Stimulated activated naive CD4-positive, alpha-beta T cell treated with Interleukin-2 at 50 U/mL for 16 hours (primary cell): ENCODE measurements at places on chromosomes 5 and 9.

- no peak for DNase-seq
These were observed 5.3 kb upstream of the PRDM12 start for GRCh38 chr9:130658893-130659698.

GRCh38 chr9:27599102-27599869 is 26.0 kb upstream of the C9orf72 start:
- DNase-seq = no peak

GRCh38 chr5:1699394-1699793 is 100.2 kb downstream of the MRPL36 start:
- no peak for DNase-seq

GRCh38 chr9:133640580-133641395 is 4.6 kb downstream of the DBH start:
- DNase-seq = no peak

- no peak for DNase-seq
These were observed 212.9 kb downstream of the BRINP1 start for GRCh38 chr9:119156354-119156753.

DNA sequence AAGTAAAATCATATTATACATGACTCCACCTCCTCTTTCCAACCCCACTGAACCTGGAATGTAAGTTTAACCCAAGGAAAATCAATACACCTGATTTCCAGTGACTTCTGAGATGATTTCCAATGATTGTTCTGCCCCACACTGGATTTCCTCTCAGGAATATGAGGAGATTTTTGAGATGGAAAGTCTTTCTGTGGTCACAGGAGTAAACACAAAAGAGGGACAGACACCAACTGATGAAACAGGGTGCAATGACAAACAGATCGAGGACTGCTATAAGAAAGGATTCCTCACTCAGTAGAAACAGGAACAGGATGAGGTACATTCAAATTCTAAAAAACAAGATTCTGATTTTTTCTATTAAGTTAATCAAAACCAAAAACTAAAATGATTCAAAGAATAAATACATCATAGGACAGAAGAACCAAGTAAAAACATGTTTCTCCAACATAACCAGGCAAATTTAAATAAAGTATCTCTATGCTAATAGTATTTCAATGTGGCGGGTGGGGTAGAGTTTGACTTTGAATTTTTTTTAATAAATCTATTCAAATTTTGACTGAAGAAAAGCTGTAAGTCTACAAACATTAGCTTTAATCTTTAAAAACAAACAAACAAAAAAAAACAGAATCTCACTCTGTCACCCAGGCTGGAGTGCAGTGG is 42.1 kb downstream of the DTWD2 start:
- DNase-seq = no peak

GRCh38 chr9:70566066-70566465 is 151.6 kb upstream of the KLF9 start:
- DNase-seq = no peak

DNA sequence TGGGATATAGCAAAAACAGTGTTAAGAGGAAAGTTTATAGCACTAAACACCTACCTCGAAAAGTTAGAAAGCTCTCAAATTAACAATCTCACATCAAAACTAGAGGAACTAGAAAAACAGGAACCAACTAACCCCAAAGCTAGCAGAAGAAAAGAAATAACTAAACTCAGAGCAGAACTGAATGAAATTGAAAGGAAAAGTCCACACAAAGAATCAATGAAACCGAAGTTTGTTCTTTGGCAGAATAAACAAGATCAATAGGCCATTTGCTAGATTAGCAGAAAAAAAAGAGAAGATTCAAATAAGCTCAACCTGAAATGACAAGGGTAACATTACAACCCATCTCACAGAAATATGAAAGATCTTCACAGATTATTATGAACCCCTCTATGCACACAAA is 234.8 kb upstream of the ISL1 start:
- no peak for DNase-seq

- DNase-seq = no peak
These were observed 4.7 kb upstream of the FIBCD1 start for GRCh38 chr9:130943777-130944176.

- no peak for DNase-seq
These were observed 196.2 kb downstream of the RGS3 start for GRCh38 chr9:113659740-113660139.

DNA sequence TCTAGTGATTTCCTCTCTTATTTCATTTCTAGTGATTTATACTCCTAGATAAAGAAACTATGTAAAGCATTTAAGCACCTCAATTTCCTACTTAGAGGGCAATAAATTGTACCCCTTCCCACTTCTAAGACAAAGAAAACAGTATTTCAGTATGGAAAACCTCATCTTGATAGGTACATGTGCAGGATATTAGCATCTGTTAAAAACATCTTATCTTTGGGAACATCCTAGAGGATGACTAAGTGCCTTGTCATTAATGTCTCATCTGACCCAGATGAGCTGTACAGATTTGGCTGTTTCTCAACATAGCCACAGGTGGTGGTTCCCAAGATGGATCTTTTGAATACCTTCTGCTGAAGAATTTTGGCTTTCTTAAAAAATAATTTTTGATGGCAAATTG is 5.7 kb downstream of the MEGF10 start:
- DNase-seq = no peak

GRCh38 chr5:61820836-61821235 is 485.2 kb upstream of the KIF2A start:
- DNase-seq = no peak

DNA sequence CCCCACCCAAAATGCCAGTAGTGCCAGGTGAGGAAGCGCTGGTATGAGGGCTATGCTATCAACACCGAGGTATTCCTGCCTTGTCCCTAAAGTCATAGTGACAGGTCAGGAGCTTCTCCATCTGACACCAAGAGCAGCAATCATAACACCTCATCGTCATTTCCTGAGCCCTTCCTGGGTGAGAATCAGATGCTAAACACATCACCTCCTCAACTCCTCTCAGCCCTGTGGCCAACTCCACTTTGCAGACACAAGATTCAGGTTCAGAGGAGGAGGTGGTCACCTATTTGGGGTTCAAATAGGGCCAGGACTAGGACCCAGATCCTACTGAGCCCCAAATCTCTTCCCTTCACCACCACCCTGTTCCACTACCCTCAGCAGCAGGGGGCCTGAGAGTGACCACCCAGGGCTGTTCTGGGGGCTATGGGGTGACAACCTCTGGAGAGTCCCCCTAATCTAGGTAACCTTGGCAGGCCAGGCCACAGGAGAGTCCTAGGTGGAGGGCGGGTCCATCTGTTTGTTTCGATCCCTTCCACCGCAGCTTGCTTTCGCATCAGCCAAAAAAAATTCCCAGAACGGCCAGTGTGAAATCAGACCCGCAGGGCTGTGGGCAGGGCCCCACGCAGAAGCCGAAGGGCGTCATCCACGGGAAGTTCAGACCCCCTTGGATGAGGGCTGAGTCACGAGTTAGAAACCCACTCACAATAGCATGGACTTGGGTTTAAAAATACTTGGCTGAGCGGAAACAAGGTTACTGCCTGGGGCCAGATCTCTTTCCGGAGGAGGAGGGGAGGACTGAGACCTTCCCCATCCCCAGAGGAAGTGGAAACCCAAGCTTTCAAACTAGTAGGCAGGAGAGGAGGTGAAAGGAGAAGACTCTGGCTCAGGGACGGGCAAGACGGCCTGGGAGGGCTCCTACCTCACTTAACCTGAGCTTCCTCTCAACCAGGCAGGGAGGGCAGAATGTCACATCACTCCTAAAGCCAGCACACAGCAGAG is 8.7 kb downstream of the STK10 start:
- peak; percentile 54 for DNase-seq

GRCh38 chr9:109910671-109911518 is 130.9 kb downstream of the PALM2AKAP2 start:
- no peak for DNase-seq

GRCh38 chr9:95841377-95841776 is 34.1 kb upstream of the ERCC6L2 start:
- no peak for DNase-seq

GRCh38 chr5:154077696-154078095 is 38.9 kb downstream of the MFAP3 start:
- no peak for DNase-seq

DNA sequence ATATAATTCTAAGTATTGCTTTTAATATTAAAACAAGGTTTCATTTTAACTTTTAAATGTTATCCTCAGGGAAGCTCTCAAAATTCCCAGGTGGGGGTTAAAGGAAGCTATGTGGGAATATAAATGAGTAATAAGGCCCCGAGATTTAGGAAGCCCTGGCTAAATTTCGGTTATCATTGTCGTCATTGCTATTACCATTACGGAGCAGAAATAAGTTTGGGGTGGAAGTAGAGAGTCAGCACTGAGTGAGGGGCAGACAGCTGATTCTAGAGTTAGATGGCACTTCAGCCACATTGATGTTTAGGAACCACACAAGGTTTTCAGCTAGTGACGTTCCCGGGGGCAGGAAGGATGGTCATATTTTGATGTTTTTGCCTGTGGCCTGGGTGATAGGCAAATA is 74.9 kb downstream of the NREP start:
- DNase-seq = no peak

- DNase-seq = peak; percentile 72
These were observed 20.4 kb downstream of the GNPDA1 start for GRCh38 chr5:141992349-141992963.

GRCh38 chr5:106757672-106758071 is 913.1 kb downstream of the EFNA5 start:
- DNase-seq = no peak

DNA sequence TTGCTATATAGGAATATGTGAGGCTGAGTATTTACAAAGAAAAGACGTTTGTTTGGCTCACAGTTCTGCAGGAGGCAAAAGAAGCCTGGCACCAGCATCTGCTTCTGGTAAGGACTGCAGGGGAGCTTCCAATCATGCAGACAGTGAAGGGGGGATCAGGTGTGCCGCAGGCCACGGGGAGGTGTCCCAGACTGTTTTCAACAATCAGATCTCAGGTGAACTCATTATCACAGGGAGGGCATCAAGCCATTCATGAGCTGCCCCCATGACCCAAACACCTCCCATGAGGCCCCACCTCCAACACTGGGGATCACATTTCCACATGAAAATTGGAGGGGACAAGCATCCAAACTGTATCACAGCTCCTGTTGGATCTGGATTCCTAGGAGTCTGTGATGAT is 30.4 kb upstream of the TRIM14 start:
- DNase-seq = no peak

- no peak for DNase-seq
These were observed 27.5 kb upstream of the HAND1 start for GRCh38 chr5:154505567-154505966.

GRCh38 chr9:92328225-92328624 is 2.5 kb downstream of the CENPP start:
- DNase-seq = no peak

DNA sequence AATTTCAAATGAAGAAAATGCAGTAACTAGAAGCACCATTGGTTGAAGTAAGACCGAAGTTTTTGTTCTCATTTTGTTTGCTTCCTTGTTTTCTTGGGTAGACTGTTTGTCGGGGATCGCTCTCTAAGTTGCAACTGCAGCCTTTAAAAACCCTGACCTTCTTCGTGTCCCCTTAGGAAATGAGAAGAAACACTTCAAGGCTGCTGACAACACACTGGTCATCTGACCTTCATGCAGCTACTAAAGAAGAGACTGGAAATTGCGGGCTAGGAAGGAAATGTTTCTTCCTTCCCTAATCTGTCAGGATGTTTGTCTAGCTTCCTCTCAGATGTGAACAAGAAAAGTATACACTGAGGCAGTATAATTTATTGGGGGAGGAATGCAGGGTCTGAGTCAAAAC is 50.7 kb upstream of the CHSY3 start:
- DNase-seq = no peak

DNA sequence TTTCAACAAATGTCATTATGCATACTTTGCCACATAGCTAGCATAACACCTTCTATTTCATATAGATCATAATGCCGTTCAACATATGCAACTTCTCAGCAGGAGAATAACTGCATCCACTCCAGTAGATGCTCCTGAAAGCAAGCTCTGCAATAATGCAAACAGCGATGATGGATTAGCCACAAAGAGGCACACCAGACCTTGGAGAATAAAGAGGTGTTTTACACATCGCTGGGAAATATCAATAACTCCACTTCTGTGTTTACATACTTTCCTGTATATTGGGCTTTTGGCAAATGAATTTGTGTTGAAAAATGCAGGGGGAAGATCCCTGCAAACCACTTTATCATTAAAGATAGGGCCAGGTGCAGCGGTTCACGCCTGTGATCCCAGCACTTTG is 271.5 kb upstream of the PANK3 start:
- DNase-seq = no peak

- peak; percentile 72 for DNase-seq
These were observed at the start of gene COL27A1 for GRCh38 chr9:114155263-114155994. COL27A1 (plus strand) TSS chr9:114155537; CDS start chr9:114155951, 414 bp downstream.

DNA sequence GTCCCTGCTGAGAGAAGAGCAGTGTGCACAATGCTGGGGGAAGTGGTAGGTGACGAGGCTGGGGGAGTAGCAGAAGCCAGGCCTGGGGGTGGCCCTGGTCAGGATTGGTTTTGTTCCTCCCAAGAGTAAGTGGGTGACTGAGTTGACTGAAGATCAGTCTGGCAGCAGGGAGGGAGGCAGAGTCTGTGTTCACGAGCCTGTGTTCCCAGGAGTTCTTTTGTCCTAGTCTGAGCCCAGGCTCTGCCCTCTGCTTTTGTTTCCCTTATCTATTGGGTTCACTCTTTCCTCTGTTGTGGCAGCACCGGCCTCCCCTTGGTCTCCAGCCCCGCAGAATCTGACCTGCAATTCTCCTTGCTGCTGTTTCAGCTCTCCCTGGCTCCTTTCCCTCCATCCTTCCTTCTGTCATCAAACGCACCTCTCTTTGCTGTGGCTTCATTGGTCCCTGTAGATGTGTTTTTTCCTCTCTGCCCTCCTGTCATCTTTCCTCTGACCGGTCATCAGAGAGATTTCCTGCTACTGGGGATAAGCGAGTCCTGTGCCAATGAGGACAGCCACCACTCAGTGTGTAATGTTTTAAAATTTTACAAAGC is 607.4 kb downstream of the KIF4B start:
- DNase-seq = no peak

DNA sequence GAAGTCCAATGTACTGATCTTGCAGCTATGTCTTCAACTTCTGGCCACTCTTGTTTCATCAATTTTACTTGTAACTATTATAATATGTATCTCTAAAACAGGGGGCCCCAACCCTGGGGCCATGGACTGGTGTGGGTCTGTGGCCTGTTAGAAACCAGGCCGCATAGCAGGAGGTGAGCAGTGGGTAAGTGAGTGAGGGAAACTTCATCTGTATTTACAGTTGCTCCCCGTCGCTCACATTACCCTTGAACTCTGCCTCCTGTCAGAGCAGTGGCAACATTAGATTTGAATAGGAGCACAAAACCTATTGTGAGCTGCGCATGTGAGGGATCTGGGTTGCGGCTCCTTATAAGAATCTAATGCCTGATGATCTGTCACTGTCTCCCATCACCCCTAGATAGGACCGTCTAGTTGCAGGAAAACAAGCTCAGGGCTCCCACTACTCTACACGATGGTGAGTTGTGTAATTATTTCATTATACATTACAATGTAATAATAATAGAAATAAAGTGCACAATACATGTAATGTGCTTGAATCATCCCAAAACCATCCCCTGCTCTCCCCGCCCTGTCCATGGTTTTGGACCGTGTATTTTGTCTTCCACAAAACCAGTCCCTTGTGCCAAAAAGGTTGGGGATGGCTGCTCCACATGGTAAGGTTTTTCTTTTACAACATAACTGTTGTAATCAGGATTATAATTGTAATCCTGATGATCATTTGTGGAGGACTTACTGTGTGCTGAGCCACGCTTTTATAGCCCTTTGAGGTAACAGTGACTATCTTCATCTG is 26.9 kb upstream of the SH3PXD2B start:
- DNase-seq = no peak
